Esophagus (tissue), 2 donors: ENCODE measurements at places on chromosomes 4 and X. TPM values are rescaled to one million over a fixed set of nuclear protein-coding genes. Genes with fewer than 3 reads are reported as not detected.

The ZNF630 gene
- polyA plus RNA-seq, result 1.5 TPM

The RENBP gene
- polyA plus RNA-seq, result 1.6 TPM

The NSD2 gene
- 11.9 TPM for polyA plus RNA-seq

The ASB9 gene
- polyA plus RNA-seq, result 0.88 TPM

The RAB33B gene
- 1.8 TPM for polyA plus RNA-seq

The DCAF12L2 gene
- polyA plus RNA-seq, result 0.16 TPM

The UXT gene
- 121 TPM for polyA plus RNA-seq

The ZXDB gene
- 1.2 TPM for polyA plus RNA-seq

The SMS gene
- 43.2 TPM for polyA plus RNA-seq

The PHOX2B gene
- polyA plus RNA-seq, result not detected

The AFM gene
- not detected for polyA plus RNA-seq

The GABRG1 gene
- 0.02 TPM for polyA plus RNA-seq

The SCD5 gene
- polyA plus RNA-seq, result 2.5 TPM

The HSD17B10 gene
- 151 TPM for polyA plus RNA-seq

The UGT2A2 gene
- polyA plus RNA-seq, result not detected

The ALAS2 gene
- polyA plus RNA-seq, result not detected

The ARR3 gene
- not detected for polyA plus RNA-seq

The P2RY4 gene
- 0.06 TPM for polyA plus RNA-seq

The HS6ST2 gene
- 0.81 TPM for polyA plus RNA-seq

The FABP2 gene
- polyA plus RNA-seq, result not detected

The IL3RA gene
- polyA plus RNA-seq, result 2.7 TPM

The JADE1 gene
- polyA plus RNA-seq, result 6.3 TPM

The TECRL gene
- 0.10 TPM for polyA plus RNA-seq

The RIPPLY1 gene
- polyA plus RNA-seq, result not detected

The TIMM8A gene
- 4.3 TPM for polyA plus RNA-seq

The SLC9B1 gene
- 0.08 TPM for polyA plus RNA-seq

The S100P gene
- polyA plus RNA-seq, result 60.0 TPM

The JAKMIP1 gene
- polyA plus RNA-seq, result 0.31 TPM

The GDI1 gene
- polyA plus RNA-seq, result 63.5 TPM

The MAGEA2B gene
- polyA plus RNA-seq, result not detected

The CSAG3 gene
- polyA plus RNA-seq, result not detected

The CD40LG gene
- polyA plus RNA-seq, result 0.14 TPM

The FAM149A gene
- polyA plus RNA-seq, result 3.2 TPM

The SLC9A7 gene
- polyA plus RNA-seq, result 2.0 TPM

The GSX2 gene
- polyA plus RNA-seq, result not detected

The TGIF2LX gene
- not detected for polyA plus RNA-seq

The TLR2 gene
- 1.6 TPM for polyA plus RNA-seq

The GIMD1 gene
- polyA plus RNA-seq, result not detected

The GAGE12F gene
- not detected for polyA plus RNA-seq

The PPP4R3C gene
- polyA plus RNA-seq, result not detected

The EDA gene
- 0.57 TPM for polyA plus RNA-seq

The TAF7L gene
- 0.07 TPM for polyA plus RNA-seq

The ENPEP gene
- polyA plus RNA-seq, result 0.10 TPM

The UGT2A1 gene
- polyA plus RNA-seq, result 0.01 TPM

The TADA2B gene
- polyA plus RNA-seq, result 8.4 TPM

The WAS gene
- polyA plus RNA-seq, result 1.7 TPM

The SUPT20HL2 gene
- polyA plus RNA-seq, result not detected

The CCKAR gene
- polyA plus RNA-seq, result not detected

The BEND4 gene
- polyA plus RNA-seq, result under 0.01 TPM

The IRAK1 gene
- 61.8 TPM for polyA plus RNA-seq

The DMRTC1 gene
- polyA plus RNA-seq, result not detected

The SSX3 gene
- not detected for polyA plus RNA-seq

The PCDH19 gene
- polyA plus RNA-seq, result 0.11 TPM

The RBMXL3 gene
- not detected for polyA plus RNA-seq

The IL13RA1 gene
- 32.8 TPM for polyA plus RNA-seq
